Osteoblast (primary cell): ENCODE measurements at places on chromosomes 7 and 10. TPM values are rescaled to one million over a fixed set of nuclear protein-coding genes. Genes with fewer than 3 reads are reported as not detected.
A peak's percentile ranks its signal among the peaks of the same experiment; 100 is the strongest.

- no peaks in the 10 kb centered on the region for H3K4me1 ChIP-seq
- H3K36me3 ChIP-seq = no peaks in the 10 kb centered on the region
- no peak overlapping the region for H3K4me3 ChIP-seq
- H3K27me3 ChIP-seq = no peaks in the 10 kb centered on the region
- H3K27ac ChIP-seq = no peak overlapping the region
- DNase-seq = no peak
These were observed 192.9 kb upstream of the VSTM2A start for GRCh38 chr7:54349229-54349628.

GRCh38 chr7:98323597-98324322 lies 42.3 kb downstream of the BRI3 start:
- H3K27ac ChIP-seq = peak overlapping the region; percentile 61
- peaks cover 27% of the 10 kb centered on the region for H3K4me1 ChIP-seq
- no peaks in the 10 kb centered on the region for H3K36me3 ChIP-seq
- H3K4me3 ChIP-seq = peak overlapping the region; percentile 74
- DNase-seq = peak; percentile 81

GRCh38 chr10:31314256-31315150 lies 4.5 kb upstream of the ZEB1 start:
- DNase-seq = no peak
- H3K4me1 ChIP-seq = peaks cover 26% of the 10 kb centered on the region
- no peaks in the 10 kb centered on the region for H3K36me3 ChIP-seq
- H3K27me3 ChIP-seq = no peaks in the 10 kb centered on the region

The TRDMT1 gene
- 7.1 and 7.6 TPM in 2 replicates for total RNA-seq

The HKDC1 gene
- total RNA-seq = 0.29 and 2.9 TPM in 2 replicates

The ASAH2B gene
- total RNA-seq = 3.3 and 3.5 TPM in 2 replicates

The PPP1R9A gene
- total RNA-seq = under 0.01 TPM in 2 replicates

The PIK3CG gene
- not detected in 2 replicates for total RNA-seq
